ENCODE measurements at places on chromosomes 12 and 14.

DNA sequence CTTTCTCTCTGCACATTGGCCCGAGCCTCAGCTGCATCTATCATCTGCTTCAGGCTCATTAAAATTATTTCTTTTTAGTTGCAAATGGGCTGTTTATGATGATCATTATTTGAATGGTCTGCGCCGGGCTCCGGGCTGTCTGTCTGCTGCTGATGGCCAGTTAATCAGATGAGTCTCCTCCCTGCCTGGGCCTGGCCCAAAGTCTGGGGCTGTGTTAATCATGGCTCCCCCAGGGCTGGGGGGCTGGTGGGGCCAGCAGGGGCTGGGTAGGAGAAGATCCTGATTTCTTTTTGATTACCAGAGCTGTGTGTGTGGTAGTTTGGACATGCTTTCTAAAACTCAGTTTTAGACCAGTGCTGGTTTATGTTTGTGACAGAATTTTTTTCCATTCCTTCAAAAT, 159.1 kb downstream of the PHETA1 start:
- DNase-seq: no peak

- DNase-seq: no peak
Observed at GRCh38 chr14:41609704-41610183, 3.1 kb downstream of the LRFN5 start.

GRCh38 chr12:124144531-124145194, 150.2 kb upstream of the RFLNA start:
- DNase-seq: no peak

DNA sequence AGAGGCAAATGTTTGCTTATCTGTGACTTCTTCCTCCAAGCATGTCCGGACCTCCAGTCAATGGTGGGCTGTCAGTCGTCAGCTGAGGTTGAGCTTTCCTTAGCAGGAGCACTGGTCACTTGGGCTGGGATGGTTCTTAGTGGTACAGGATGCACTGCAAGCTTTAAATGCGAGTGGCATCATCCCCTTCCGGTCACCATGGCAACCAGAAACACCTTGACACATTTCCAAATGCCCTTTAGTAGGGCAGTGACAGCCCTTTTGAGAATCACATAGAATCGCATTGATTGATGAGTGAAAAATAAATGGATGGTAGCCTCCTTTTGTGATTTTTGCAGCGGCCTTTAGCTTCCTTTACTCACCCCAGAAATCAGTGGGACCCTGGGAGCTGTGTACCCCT, 24.1 kb downstream of the NTF3 start:
- DNase-seq: no peak

GRCh38 chr14:104681689-104682074, 7.7 kb upstream of the INF2 start:
- no peak for DNase-seq

GRCh38 chr12:41552588-41552987, 364.5 kb downstream of the PDZRN4 start:
- no peak for DNase-seq

DNA sequence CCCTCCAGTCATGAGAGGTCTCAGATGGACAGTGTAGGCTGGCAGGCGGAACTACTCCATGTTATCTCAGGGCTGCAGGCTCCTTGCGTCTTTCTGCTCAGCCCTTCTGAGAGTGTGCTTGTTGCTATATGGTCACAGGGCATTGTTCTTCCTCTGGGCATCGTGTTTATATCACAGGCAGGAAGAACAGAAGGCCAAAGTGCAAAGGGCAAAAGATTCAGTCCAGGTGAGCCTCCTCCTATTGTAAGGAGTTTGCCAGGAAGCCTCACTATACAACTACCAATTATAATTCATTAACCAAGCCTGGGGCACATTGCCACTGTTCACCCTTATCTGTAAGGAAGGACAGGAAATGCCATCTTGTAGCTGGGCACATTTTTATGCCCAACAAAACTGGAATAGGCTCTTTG, 195.5 kb upstream of the KITLG start:
- no peak for DNase-seq

GRCh38 chr12:131828671-131829355, 620 bp downstream of the MMP17 start:
- DNase-seq: no peak

GRCh38 chr14:51035611-51036192, 59.2 kb downstream of the TRIM9 start:
- DNase-seq: no peak

DNA sequence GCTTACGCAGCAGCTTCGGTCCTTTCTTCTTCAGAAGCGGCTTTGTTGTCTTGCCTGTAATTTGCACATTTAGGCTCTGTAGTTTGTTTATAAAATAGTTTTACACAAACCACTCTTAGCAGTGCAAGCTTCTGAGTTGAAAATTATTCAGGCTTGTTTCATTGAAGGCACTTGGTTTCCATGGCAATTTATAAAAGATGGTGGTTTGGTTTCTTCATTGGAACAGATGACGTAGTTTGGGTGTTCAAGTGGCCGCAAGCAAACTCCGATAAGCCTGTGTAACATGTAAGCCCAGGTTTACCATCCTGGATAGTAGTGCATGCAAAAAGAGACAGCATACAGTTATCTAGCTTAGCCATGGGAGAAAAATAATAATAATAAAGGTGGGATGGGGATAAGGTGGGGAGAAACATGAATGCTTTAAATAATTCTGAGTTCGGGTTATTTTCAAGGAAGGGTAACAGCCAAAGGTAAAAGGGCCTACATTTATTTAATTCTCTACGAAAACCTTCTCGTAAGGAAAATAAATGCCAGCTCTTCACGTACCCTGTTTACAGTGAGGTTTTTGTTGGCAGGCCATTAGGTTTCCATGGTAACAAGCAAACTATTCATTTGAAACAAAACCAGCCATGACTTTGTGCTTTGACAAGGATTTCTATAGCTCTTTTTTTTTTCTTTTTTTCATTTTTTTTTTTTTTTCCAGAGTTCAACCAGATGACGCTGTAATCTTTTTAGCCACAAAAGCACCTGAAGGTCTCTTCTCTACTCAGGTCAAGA, 189.6 kb upstream of the RPL10L start:
- no peak for DNase-seq

DNA sequence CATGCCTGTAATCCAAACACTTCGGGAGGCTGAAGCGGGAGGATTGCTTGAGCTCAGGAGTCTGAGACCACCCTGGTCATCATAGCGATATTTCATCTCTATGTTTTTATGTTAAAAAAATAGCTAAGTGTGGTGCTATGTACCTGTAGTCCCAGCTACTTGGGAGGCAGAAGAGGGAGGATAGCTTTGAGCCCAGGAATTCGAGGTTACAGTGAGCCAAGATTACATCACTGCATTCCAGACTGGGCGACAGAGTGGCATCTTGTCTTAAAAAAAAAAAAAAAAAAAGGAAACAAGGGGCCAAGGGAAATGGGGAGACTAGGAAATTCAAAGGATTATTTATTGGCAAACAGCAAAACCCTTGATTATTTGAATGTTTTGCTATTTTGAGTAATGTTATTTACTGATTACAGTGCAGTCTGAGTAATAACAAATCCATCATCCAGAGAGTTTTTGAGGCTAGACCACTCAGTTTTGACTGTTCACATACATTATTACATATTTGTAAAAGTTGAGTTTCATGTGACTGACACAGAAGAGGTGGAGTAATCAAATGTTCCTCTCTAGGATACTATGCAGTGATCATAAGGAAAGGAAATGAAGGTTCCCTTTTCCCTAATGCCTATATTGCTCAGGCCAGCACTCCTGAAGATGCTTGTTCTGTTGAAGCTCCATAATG, 40.8 kb downstream of the PRKCH start:
- no peak for DNase-seq

DNA sequence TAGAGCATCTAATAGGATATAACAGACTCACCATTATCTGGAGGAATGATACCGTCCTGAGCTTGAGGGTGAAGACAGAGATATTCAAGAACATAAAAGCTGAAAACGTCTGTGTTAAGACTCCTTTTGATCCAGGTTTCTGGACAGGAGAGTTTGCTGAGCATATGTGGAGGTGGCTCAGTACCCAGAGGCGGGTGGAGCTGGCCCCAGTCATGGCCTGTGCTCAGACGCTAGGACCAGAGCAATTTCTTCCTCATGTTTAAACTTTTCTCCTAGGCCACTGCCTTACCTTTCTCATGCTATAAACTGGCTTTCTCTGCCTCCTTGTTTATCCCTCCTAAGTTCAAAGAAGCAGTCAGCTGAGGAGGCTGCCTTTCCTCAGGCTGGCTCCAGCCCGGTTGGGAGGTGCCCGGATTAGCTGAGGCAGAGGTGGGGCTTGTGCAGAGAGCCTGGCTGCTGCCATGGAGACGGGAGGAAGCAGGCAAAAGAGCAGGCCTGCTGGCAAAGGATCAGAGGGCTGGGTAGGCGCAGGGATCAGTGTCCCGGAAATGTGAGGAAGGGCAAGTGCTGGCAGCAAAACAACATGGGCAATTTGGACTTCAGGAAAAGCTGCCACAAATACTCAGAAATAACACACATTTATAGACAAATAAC, 13.7 kb downstream of the COA8 start:
- DNase-seq: no peak

DNA sequence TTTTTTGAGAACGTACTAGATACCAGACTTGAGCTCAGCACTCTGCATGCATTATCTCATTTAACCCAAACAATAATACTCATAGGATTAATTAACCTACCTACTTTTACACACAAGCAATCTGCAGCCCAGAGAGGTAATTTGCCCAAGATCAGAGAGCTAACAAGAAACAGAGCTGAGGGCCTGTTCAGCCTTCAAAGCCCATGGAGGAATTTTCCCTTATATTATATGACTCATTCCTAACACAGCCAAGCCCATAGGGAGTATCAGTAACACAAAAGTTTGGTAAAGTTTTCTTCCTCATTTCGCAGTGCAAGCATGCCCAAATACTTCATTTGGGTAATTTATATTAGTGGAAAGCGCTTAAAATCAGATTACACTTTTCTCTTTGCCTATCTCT, 94.7 kb downstream of the GALC start:
- no peak for DNase-seq

- no peak for DNase-seq
Observed at GRCh38 chr14:61652526-61653262, 42.6 kb upstream of the HIF1A start.

- DNase-seq: no peak
Observed at GRCh38 chr12:8909752-8910151, 4.6 kb upstream of the PHC1 start.

DNA sequence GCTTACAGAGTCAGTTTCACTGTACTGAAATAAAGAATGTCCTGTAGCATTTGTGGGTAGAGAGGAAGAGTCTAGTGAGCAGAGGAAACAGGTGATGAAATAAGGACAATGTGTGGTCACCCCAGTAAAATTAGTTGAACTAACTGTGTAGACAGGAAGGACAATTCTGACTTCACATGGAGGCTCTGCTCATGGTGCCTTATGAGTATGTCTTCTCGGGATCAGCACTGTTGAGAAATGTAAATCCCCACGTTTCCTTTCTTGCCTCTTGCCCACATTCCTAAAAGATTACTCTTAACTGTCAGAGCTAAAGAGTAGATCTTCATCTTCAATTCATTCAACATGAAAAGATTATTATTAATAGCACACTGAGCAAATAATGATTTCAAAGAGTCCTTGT, 113.2 kb upstream of the FLRT2 start:
- no peak for DNase-seq

GRCh38 chr14:54881761-54882401, 20.7 kb downstream of the GCH1 start:
- DNase-seq: no peak

DNA sequence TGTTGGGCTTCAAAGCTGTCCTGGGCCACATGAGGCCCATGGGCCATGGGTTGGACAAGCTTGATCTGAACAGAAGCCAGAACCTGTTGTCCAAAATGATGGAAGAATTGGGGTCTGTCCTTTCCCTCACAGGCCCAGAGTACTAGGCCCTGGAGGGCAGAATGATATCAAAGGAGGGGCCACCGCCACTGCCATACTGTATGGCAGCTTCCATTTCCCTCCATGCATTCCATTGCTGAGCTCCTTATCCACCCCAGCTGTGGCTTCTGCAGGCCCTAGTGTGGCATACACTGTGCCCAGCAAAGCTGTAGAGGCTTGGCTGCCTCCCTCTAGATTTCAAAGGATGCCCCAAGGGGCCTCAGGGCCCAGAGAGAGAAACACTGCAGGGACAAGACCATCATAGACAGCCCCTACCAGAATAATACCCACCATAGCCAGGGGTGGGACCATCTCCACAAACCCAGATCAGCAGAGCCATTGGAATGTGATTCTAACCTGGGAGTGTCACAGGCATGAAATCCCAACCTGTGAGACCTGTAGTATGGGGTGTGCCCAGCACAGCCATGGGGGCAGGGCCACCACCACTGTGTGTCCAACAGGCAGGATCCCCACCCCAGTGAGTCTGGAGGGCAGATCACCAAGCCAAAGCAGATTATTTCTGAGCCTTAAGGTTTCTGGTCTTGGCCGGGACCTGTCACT, 61.4 kb upstream of the BEGAIN start:
- DNase-seq: no peak

GRCh38 chr12:113170926-113171325, 14.4 kb downstream of the DDX54 start:
- DNase-seq: no peak

GRCh38 chr12:91492648-91493047, 310.0 kb upstream of the DCN start:
- no peak for DNase-seq

Measured in stimulated activated CD8-positive, alpha-beta memory T cell treated with anti-CD3 and anti-CD28 coated beads, Interleukin-4, amount 100 ng/mL, for 1 hour (primary cell).